Thymus (tissue), 14 donors: ENCODE measurements at places on chromosomes 7 and 10. TPM values are rescaled to one million over a fixed set of nuclear protein-coding genes. Genes with fewer than 3 reads are reported as not detected.

Gene MKI67
- total RNA-seq, result 41.5 TPM

Gene LRRC18
- 0.05 TPM for total RNA-seq

GRCh38 chr10:116307455-116307854 lies 16.8 kb upstream of the CCDC172 start:
- H3K36me3 ChIP-seq, result no peaks in the 10 kb centered on the region
- H3K27ac ChIP-seq, result no peak overlapping the region
- DNase-seq, result no peak
- H3K4me1 ChIP-seq, result no peaks in the 10 kb centered on the region

GRCh38 chr7:47198159-47198558 lies 383.8 kb downstream of the TNS3 start:
- no peaks in the 10 kb centered on the region for H3K4me1 ChIP-seq
- no peaks in the 10 kb centered on the region for H3K27me3 ChIP-seq
- H3K4me3 ChIP-seq, result no peak overlapping the region
- no peak overlapping the region for H3K27ac ChIP-seq
- DNase-seq, result no peak

DNA sequence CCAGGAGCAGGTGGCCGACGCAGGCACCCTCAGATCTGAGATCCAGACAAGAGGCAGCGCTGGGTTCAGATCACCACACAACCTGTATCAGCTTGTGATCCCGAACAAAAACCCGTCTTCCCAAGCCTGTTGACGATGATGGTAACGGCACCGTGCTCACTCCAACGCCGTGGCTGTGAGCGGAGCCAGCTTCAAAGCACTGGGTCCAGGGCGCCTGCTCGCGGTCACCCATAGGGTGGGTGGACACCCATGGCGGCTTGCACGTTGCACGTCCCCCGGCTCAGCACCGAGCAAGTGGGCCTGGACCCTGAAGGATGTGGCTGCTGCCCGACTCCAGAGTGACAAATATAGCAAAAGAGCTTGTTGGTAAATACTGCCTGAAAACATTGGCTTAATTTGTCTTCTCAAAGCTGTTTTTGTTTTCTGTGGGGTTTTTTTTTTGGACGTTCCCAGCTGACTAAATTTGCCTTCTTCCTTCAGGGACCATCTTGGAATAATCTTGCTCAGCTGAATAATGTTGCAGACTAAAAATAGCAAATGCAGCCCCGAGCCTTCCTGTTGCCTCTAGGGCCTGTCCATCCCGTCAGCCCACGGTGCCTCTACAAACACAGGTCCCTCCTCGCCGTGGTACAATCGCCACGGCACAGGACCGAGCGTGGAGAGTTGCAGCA lies 41.0 kb downstream of the FOXK1 start:
- peaks cover 18% of the 10 kb centered on the region for H3K36me3 ChIP-seq
- no peak overlapping the region for H3K4me3 ChIP-seq
- no peak overlapping the region for H3K27ac ChIP-seq
- peaks cover 6% of the 10 kb centered on the region for H3K4me1 ChIP-seq
- no peak for DNase-seq

DNA sequence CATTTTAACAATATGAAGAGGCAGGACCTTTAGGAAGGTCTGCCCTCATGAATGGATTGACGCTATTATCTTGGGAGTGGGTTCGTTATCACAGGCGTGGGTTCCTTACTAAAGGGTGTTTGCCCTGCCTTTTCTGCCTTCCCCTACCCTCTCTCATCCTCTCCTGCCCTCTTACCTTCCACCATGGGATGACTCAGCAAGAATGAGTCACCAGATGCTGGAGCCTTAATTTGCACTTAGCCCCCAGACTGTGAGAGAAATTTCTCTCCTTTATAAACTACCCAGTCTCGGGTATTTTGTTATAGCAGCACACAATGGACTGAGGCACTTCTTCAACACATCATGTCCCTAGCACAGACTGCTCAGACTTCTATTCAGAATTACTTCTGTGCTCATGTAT lies 31.4 kb upstream of the ZNF32 start:
- no peaks in the 10 kb centered on the region for H3K4me1 ChIP-seq
- no peak for DNase-seq
- H3K27ac ChIP-seq, result no peak overlapping the region

DNA sequence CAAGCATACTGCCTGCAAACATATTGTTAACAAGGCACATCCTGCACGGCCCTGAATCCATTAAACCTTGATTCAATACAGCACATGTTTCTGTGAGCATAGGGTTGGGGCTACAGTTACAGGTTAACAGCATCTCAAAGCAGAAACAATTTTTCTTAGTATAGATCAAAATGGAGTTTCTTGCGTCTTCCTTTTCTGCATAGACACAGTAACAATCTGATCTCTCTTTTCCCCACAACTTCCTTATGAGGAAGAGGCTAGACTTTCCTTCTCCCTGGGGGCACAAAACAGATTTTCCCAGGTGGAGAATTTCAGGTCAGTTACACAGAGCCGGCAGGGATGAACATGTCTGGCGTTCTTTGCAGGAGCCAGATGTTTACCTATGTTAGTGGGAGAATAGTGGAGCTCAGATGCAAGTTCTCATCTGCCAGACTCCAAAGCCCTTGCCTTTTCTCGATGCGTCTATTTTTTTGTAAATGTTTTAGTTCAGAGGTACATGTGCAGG lies 37.5 kb upstream of the PFKFB3 start:
- H3K27ac ChIP-seq, result no peak overlapping the region
- H3K4me3 ChIP-seq, result no peak overlapping the region
- peaks cover 25% of the 10 kb centered on the region for H3K4me1 ChIP-seq
- DNase-seq, result no peak

DNA sequence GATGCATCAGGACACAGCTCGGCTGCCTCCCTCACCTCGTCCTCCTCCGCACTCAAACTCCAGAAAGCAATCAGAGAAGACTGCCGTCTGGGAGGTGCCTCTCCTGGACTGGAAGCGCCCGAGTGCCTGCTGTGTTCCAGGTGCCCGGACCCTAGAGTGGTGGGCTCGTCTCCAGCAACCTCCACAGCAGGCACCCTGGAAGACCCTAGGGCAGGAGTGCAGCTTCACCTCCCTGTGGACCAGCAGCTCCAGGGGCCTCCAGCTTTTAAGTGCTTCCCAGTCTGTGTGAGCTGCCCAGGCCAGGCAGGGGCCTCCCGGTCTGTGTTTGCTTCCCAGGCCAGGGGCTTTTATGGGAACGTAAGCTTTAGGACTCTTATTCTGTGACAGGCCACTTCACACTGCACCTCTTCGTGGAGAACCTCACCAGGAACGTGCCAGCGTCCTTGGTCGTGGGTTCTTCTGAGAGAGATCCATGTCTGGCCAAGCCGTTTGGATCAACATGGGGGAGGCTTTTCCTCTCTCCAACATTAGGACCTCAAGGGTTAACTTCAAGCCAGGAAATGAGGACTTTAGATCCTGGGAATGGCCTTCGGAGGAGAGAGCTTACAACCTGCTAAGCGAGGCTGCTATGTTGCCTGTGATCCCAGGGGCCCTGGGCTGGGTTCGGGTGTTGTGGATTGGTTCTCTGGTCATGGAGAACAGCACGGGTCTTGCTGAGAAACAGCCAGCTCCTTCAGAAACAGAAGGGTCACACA lies 5.9 kb upstream of the PWWP2B start:
- no peak overlapping the region for H3K4me3 ChIP-seq
- H3K27ac ChIP-seq, result no peak overlapping the region
- peaks cover 13% of the 10 kb centered on the region for H3K27me3 ChIP-seq
- no peak for DNase-seq
- H3K36me3 ChIP-seq, result no peaks in the 10 kb centered on the region
- H3K4me1 ChIP-seq, result no peaks in the 10 kb centered on the region

GRCh38 chr10:121609426-121610380 lies 11.5 kb upstream of the FGFR2 start:
- DNase-seq, result no peak
- H3K27me3 ChIP-seq, result no peaks in the 10 kb centered on the region
- no peak overlapping the region for H3K4me3 ChIP-seq
- H3K4me1 ChIP-seq, result no peaks in the 10 kb centered on the region
- no peak overlapping the region for H3K27ac ChIP-seq

DNA sequence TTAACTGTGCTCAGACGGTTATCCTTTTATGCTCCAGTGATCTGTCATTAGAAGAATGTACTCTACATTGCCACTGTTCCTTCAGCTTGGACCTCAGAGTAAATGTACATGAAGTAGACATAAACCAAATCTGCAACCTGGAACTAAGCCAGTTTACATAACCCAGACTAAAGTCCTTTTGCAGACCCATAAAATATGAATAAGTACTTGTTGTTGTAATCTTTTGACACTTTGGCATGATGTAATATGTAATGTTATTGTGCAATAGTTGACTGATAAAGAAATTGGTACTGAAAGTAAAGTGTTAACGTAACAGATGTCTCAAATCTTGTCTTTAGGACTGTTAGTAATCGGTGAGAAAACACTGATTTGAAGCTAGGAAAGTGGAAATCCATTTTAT lies 115.8 kb upstream of the SORCS1 start:
- no peak for DNase-seq
- H3K27me3 ChIP-seq, result no peaks in the 10 kb centered on the region
- no peak overlapping the region for H3K27ac ChIP-seq

- DNase-seq, result no peak
- no peaks in the 10 kb centered on the region for H3K36me3 ChIP-seq
- H3K27ac ChIP-seq, result no peak overlapping the region
- H3K4me1 ChIP-seq, result peaks cover 8% of the 10 kb centered on the region
- H3K4me3 ChIP-seq, result no peak overlapping the region
These were observed 48.0 kb downstream of the JCAD start for GRCh38 chr10:30011396-30011795.
